ENCODE measurements at places on chromosomes 11 and 22.

DNA sequence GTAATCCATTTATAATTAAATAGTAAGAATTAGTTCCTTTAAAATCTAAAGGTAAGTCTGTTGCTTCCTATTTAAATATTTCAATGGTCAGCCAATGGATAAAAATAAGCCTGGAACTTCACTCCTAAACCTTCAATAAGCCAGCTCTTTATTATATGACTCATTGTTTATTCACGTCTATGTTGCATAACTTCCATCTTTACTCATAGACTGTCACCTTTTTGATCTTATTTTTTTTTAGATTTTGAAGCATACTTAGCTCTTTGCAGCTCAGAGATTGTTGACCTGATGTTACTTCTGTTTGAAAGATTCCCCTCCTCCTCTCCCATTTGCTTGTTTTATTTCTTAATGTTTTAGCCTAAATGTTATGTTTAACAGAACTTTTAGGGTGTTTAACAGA is 1571.2 kb upstream of the RAG2 start:
- no peak for DNase-seq

- DNase-seq: no peak
Observed at GRCh38 chr22:43811777-43812148, 342 bp downstream of the EFCAB6 start.

DNA sequence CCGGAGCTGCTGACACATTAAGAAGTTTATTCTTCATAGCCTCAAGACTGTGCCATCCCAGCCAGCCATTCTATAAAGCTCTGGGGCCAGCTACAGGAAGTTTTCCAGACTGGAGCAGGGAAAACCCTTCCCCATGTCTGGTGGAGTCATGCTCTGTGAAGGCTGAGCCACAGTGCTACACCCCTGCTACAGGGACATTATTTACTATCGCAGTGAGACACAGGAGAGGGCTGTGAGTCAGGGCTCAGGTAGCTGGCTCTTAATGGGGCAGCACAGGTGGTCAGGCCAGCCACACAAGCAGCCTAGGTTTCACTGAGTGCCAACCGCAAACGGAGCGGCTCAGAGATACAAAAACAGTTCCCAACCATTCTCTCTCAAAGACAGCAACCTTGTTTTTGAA is 12.1 kb downstream of the HPS4 start:
- no peak for DNase-seq

GRCh38 chr11:79092791-79093353 is 348.0 kb downstream of the TENM4 start:
- DNase-seq: no peak

GRCh38 chr22:47059076-47059475 is 296.6 kb downstream of the TBC1D22A start:
- no peak for DNase-seq

GRCh38 chr11:19073454-19074415 is 13.2 kb upstream of the MRGPRX2 start:
- DNase-seq: no peak

- no peak for DNase-seq
Observed at GRCh38 chr11:9953994-9954626, 290.2 kb downstream of the SWAP70 start.

GRCh38 chr11:44430140-44430539 is 120.2 kb upstream of the ALX4 start:
- DNase-seq: no peak

DNA sequence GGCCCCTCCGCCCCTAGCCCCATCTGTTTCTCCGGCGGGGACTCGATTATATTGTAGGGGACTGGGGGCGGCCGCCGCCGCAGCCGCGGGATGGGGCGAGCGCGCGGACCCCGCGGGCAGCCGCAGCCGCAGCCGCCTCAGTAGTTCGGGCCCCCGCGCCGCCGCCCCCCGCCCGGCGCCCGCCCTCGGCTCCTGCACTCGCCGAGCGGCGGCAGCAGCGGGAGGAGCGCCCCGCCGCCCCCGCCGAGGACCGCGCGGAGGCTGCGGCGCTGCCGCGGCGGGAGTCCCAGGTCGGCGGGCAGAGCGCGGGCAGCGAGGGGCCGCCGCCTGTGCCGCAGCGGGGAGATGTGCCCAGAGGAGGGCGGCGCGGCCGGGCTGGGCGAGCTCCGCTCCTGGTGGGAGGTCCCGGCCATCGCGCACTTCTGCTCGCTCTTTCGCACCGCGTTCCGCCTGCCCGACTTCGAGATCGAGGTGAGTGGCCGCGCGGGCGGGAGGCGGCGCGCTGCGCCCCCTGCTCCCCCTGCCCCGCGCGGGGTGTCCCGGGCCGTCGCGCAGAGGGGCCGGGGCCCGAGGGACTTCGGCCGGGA is at the start of gene CECR2:
CECR2 (plus strand) TSS at position 22 of the 587 bp plus-strand sequence; CDS start at position 346, 324 bp downstream.
- no peak for DNase-seq

DNA sequence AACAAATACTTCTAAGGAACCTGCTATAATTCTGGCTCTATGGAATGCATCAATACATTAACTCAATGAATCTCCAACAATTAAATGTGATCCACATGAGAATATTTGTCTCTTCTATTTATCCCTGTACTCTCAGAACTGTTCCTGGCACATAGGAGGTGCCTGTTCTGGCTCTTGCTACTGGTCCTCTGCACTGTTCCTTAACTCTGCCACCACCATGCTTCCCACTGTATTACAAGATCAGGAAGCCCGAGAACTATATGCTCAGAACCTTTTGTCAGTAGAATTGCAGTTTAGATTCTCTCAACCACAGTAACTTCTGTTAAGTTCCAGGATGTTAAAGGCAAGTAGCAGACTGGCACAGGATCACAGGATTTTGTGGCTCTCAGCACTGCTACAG is 376.3 kb upstream of the CCDC90B start:
- DNase-seq: no peak

- DNase-seq: no peak
Observed at GRCh38 chr22:21599053-21599893, 30.5 kb downstream of the YDJC start.

GRCh38 chr22:49359076-49359475 is 468.6 kb downstream of the BRD1 start:
- DNase-seq: no peak

DNA sequence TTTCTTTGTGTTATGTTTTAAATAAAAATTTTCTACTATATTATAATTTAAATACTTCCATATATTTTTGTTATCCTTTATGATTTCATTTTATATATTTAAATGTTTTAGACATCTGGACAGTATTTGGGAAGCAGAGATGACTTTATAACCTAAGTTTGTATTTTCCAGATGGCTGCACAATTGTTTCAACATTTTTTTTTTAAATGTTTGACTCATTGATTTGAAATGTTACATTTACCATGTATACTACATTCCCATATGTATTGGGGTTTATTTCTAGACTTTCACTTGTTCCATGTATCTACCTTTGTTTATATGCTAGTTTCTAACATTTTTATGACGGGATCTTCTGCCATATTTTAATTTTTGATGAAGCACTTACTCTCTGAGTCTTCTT is 766.5 kb downstream of the METTL15 start:
- no peak for DNase-seq

DNA sequence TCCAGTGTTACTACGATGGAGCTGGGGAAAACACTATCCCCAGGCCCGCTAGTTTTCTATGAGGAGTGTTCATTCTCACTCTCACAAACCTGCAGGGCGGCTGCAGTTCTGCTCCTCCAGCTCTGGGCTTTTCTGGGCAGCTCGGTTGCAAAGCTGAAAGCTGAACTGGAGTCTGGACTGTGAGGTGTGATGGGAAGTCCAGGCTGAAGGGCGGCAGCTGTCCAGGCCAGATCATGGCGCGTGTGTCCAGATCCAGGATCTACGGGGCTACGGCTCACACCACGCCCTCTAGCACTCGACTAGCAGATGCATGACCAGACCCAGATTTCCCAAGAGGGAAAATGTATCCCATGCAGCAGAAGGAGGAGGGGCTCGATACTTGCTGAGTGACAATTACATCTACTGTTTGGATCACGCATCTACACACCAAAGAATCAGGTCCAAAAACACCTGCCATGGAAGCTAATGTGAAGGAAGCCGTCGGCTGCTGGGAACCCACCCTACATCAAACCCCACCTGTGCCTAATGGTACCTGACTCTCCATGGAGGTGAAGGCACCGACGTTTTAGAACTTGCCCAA is 555.0 kb downstream of the BRD1 start:
- DNase-seq: no peak

DNA sequence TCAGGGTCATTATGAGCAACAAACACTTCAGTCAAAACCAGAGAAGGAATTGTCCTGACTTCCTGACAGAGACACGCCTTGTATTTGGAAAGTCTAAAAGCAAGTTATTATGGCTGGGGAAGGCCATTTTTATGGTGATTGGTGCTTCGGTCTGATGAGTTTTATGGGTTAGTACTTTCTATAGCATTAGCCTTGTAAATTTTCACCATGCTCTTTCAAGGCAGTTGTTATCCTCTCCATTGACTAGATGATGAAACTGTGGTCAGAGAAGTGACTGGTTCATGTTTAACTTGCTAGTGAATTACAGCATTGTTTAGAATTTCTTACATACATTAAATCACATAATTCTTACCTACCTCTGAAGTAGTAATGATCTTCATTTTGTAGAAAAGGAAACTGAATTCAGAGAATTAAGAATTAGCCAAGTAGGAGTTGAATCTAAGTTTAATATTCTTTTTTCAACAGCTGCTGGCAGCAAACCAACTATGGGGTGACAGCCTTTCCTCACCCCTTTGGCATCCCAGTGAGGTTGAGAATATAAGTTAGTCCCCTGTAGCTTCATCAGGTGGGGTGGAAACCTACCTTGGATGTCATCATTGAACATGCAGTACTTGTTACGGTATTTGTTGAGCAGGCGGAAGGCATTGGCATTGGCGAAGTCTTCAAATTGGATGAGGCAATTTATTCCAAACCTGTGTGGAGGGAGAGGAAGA is 90.0 kb downstream of the CCDC81 start:
- DNase-seq: no peak

DNA sequence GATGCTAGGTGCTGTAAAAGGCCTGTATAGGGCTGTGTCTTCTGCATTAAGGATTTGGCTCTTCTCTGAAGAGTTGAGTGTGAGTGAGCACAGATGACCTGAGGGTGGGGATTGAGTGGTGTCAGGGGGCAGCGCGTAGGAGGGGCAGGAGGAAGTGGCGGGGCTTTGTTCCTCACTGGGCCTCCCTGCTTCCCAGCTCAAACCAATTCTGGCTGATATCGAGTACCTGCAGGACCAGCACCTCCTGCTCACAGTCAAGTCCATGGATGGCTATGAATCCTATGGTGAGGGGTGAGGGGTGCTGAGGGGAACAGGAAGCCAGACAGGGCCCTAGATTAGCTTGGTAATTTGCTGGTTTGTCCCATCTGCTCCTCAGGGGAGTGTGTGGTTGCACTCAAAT is 9.1 kb downstream of the PHOX2A start:
- no peak for DNase-seq

- DNase-seq: no peak
Observed at GRCh38 chr11:102252339-102252891, 64.9 kb upstream of the BIRC3 start.

DNA sequence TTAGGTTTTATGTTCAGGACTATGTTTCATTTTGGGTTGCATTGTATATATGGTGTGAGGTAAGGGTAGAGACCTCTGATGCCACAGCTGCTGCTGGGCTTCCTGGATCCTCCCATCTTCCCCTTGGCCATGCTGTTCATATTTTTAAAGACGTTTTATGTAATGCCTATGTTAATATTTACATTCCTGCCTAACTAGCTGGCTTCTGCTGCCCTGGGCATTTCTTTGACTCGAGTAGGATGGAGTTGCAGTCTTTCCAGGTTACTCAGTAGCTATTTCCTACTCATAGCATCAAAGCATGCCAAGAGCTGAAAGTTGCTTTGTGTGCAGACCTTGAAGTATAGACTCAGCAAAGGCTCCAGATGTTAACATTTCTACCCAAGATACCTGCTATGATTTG is 220.5 kb upstream of the CADM1 start:
- DNase-seq: no peak

GRCh38 chr11:119847853-119848252 is 118.9 kb upstream of the NECTIN1 start:
- DNase-seq: no peak

Data from stimulated activated CD4-positive, alpha-beta T cell treated with anti-CD3 and anti-CD28 coated beads, Interleukin-12 subunit alpha, Interleukin-12 subunit beta, amount 100 ng/mL, for 48 hours (primary cell).